Fibroblast of mammary gland (primary cell): ENCODE measurements at places on chromosomes 2 and 18.

DNA sequence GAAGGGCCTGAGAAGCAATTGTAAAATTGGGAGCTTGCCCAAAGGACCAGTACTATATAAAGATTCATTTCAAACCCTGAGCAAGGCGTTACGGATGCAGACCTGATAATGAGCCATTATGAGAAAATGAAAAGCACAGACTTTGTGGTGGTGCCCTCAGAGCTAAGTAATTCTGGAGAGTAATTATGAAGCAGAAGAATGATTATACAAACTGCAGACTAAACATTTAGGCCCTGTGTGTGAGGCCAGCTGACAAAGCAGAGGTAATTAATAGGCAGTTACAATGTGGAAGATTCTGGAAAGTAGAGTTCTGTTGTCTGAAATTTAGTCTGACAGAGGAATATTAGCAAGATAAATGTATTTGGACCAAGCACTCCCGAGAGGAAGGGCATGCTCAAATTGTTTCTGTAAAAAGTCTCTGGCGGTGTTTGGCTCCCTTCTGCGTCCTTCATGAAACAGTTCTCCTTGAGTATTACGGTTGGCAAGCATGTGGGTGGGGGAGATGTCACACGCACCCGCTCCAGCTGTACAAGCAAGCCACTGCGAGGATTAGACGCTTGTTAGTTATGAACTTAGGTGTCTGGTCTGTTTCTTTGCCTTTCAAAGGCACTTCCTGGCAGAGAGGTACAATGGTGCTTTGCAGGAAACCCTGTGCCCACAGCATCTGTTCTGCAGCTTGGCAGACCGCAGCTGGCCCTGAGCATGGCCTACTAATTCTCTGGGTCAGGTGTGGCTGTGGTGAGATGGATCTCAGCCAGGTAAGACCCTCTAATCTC is 45.5 kb downstream of the CDC42EP3 start:
- no peak for DNase-seq

- peak; percentile 81 for DNase-seq
These were observed 122.9 kb downstream of the ZNF521 start for GRCh38 chr18:25229081-25229480.

DNA sequence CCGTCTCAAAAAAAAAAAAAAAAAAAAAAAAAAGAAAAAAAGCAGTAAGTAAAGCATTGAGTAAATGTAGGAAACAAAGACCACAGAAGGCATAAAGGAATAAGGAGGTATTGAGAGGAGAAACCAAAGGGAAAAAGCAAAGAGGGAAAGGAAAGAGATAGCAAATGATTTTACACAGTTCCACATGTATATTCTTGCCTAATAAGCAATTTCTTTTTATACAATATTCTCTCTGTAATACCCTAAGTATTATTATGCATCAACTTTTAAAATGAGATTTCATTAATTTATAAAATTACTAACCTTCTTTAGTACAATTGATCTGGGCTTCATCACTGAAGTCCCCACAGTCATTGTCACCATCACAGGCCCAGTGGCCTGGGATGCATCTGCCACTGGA is 1180.9 kb downstream of the LRP1B start:
- DNase-seq: no peak

DNA sequence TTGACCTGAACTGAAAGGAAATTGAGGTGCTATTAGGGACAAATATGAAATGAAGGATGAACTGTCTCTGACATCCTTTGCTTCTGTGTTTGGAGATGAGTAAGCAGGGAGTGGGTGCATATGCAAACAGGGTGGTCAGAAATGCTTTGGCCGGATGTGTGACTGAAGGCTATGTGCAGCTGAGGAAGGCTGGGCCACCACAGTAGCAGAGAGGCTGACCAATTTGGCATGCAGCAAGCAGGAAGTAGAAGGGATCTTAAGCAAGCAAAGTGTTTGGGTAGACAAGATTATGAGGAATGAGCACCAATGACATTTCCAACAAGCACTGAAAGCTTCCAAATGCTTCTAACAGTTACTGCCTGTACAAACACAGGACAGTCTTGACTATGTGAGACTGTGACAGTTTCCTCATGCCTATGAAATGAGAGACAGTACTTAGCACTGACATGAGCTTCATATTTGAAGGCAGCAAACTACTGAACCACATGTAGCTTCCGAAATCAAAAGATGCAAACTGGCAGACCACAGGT is 3.3 kb upstream of the ACTR3 start:
- peak; percentile 91 for DNase-seq

GRCh38 chr2:238120463-238121298 is 17.8 kb upstream of the KLHL30 start:
- no peak for DNase-seq

GRCh38 chr2:172113617-172114016 is 10.9 kb upstream of the DLX2 start:
- peak; percentile 68 for DNase-seq

- no peak for DNase-seq
These were observed 56.4 kb downstream of the NRXN1 start for GRCh38 chr2:50975546-50975945.

DNA sequence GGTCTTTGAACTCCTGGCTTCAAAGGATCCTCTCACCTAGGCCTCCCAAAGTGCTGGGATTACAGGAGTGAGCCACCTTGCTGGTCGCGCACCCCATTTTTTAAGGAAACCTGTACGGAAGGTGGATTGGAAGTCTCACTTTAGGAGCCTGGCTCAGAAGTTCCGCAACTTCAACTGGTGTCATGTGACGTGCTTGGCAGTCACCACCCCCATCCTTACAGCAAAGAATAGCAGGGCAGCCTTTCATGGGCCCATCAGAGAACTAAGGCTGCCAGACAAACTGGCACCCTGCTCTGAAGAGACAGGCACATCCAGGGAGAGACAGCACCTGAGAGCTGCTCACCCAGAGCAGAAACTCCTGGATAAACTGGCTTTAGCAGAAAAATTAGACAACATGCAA is 3.3 kb upstream of the SLC66A2 start:
- DNase-seq: no peak

- no peak for DNase-seq
These were observed 13.3 kb downstream of the CHCHD5 start for GRCh38 chr2:112597537-112598322.

- DNase-seq: no peak
These were observed 11.4 kb downstream of the ALPG start for GRCh38 chr2:232418056-232418455.

DNA sequence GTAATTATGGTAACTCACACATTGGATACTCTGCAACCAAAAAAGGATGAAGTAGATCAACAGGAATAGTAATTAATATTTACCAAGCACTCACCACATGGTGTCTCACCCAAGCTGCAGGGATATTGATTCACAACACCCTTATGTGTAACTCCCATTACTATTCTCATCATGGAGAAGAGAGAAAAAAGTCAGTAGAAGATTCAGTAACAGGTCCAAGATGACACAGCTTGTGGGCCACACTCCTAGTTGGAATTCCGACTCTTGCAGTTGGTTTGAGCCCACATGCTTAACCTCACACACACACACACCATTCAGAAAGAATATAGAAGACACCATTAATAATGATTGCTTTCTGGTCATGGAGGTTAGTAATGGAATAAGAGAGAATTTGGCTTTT is 1.7 kb upstream of the MLPH start:
- DNase-seq: peak; percentile 40

DNA sequence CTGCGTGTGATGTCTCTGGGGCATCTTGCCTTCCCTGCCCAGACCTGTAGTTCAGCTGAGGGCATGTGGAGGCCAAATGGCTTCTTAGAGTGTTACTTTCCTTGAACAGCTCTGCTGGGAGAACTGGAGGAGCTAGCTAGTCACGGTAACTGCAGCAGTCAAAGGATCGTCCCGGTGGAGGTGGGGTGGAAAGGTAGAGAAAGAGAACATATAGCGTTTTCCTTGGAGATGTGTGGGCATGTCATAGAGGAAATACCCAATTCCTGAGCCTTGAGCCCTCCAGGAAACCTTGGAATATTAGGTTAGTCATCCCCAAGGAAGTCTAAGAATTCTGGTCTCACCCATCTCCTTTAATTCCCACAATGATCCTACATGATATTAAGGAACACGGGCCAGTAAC is 33.5 kb upstream of the IL37 start:
- peak; percentile 12 for DNase-seq

- no peak for DNase-seq
These were observed 28.9 kb downstream of the KCNK3 start for GRCh38 chr2:26721115-26722032.

GRCh38 chr2:12099374-12099773 is 352.9 kb downstream of the LPIN1 start:
- DNase-seq: no peak

DNA sequence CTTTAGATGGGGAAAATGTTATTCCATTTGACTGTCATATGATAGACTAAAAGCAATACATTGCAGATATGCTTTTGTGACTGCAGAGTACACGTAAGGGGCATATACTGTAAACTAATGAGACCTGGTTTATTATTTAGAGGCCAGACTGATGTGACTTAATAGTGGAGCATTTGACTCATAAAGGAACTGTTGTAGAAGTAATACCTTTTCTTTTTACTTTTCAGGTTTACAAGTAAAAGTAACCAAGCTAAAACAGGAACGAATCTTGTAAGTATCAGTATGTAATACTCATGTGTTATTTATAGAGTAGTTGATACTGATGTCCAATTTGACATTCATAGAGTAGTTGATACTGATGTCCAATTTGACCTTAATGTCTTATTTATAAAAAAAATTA is 13.1 kb downstream of the RBBP8 start:
- no peak for DNase-seq

DNA sequence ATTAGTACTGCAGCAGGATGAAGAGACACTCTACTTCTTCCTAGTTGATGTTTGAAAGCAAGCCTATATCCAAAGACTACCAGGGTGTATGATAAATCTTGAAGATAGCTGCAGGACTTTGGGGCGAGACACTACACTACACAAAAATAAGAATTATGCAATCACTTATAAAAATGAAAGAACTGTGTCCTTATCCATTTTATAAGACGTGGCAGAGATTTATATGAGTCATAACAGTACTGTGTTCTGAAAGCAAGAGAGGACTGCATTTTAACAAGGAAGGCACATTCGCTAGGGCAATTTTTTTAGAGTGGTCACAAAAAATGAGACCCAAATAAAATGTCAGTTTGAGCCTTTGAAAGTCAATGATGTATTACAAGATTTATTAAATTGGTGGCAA is 617.0 kb upstream of the LINC00305 start:
- DNase-seq: no peak

- no peak for DNase-seq
These were observed 8.3 kb upstream of the CASP10 start for GRCh38 chr2:201174687-201175086.

DNA sequence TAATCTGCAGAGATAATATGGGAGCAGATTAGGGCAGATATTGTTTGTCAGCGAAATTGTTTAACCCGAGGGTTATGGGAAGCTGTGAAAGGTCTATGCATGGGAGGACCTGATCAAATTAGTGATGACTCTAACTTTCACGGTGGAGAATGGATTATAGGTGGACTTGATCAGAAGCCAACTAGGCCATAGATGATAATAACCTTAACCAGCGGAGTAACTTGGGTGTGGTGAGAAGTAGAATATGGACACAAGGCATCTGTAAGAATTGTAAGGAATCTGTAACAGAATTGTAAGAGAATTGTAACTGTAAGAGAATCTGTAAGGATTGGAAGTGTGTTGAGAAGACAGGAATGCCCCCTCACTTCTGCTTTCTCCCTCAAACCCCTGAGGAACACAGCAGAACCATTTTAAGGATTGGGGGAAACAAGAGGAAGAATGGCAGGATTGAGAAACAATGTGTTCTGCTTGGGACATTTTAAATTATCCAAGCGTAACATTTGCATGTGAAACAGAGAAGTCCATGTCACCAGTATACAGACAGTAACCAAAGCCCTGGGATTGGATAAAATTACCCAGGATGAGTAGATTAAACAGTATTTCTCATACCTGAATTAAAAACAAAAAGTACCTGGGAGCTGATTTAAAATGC is 14.9 kb upstream of the SLC39A10 start:
- no peak for DNase-seq

DNA sequence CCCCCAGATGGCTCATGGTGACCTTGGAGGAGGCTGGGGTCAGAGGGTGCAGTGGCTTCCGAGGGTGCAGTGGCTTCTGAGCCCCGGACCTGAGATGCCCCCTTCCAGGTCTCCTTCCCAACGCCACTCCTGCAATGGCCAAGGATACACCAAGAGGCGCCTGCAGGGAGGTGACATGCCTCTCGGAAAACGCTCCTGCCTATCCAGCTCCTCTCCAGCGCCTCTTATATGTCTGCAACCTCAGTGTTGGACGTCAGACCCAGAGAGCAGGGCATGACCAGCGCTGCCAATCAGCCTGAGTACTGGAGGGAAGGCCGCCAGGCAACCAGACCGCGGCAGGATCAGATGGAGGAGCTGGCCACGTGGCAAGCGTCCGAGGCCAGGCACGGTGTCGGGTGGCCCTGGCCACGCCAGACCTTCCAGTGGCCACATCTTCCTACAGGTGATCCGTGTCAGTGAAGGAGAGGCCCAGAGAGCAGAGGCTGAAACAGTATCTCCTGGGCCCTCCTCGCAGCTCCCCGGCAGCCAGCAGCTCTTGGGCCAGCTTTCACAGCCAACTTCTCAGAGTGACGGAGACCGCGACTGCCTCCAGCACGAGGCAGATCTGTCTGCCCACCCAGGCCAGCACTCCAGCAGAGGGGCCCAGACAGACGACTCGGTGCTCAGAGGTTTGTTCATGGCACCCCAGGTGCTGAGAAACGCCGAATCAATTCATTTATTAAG is 199.5 kb upstream of the SALL3 start:
- no peak for DNase-seq

- peak; percentile 41 for DNase-seq
These were observed 26.0 kb upstream of the FLACC1 start for GRCh38 chr2:201383136-201383535.

DNA sequence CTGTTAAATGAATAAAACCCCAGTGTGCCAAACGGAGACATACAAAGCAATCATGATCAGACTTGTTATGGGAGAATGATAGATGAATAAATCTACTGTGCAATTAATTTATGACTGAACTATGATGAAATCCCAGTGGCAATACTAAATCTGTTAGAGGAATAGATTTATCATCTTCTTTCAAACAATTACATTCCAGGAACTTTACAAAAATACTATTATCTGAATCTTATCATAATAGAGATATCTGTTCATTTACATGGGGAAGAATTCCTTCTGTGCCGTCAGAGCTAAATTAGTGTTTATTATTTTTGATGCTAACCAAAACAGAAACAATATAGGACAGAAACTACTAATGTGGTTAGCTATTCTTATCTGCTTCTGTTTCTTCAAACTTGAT is 208.5 kb downstream of the CAMKMT start:
- no peak for DNase-seq

- no peak for DNase-seq
These were observed 30.1 kb upstream of the E2F6 start for GRCh38 chr2:11495844-11496681.

- DNase-seq: no peak
These were observed 33.5 kb downstream of the MGAT5 start for GRCh38 chr2:134287323-134287722.

DNA sequence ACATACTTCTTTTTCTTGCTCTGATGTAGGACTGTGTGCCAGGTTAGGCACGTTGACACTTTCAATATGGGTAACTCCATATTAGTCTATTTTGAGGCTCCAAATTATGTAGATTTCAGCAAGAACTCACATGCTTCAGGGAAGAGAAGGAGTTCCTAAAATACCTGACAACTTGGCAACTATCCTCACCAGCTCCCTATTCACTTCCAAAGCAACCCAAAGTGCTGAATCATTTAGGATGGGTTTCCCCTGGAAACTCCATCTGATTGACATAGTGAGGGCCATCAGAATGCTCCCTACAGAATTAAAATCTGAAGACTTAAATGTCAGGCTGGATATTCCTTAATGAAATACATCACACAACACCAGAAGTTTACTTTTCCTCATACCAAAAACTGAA is 32.5 kb upstream of the NFU1 start:
- DNase-seq: no peak

GRCh38 chr2:170365686-170366085 is 187.7 kb downstream of the MYO3B start:
- DNase-seq: no peak
